Stimulated activated CD8-positive, alpha-beta memory T cell treated with anti-CD3 and anti-CD28 coated beads, Interleukin-15, amount 100 ng/mL, for 4 hours (primary cell): ENCODE measurements at places on chromosomes 6 and 20.

GRCh38 chr6:37699138-37699766 is 1.6 kb upstream of the MDGA1 start:
- DNase-seq: no peak

GRCh38 chr6:131356161-131356560 is 216.9 kb upstream of the ARG1 start:
- DNase-seq: no peak

- no peak for DNase-seq
Measured at GRCh38 chr6:13535306-13535705, 39.1 kb upstream of the SIRT5 start.

DNA sequence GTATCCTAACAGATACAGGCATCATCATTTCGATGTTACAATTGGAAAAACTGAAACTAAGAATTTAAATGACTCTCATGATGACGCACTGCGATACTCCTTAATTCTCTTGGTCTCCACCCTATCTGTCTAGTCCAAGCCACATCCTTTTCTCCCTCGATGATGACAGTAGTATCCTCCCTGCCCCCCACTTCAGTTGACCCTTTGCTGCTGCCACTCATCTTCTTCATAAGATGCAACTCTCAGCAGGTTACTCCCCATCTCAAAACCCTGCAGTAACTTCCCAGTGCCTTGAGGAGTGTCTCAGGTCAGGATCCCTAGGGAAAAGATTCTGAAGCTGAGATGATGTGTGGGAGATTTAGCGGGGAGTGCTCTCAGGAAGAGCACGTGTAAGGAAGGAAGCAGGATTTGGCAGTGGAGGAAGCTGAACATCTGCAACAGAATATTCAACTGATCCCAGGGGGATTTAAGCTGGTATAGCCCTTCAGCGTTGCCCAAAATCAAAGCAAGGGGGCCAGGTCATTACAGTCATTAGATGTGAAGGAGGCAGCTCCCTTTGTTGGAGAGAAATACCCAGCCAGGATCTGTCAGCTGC is 16.1 kb downstream of the JPH2 start:
- DNase-seq: no peak

DNA sequence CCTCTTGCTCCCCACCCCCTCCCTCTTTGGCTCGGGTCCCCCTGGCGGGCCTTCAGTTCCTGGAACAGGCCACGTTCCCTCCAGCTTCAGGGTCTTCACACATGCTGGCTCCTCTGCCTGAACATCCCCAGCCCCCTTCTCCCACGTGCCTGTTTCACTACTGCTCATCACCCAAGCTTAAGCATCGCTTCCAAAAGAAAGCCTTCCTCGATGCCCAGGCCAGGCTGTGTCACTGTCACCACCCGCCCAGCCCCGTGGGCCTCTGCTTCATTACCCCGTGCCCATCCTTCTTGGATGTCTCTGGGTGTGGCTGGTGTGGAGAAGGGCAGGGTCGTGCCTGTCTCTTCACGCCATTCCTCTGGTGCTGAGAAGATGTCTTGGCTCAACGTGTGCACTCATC is 2.8 kb downstream of the DLGAP4 start:
- no peak for DNase-seq

GRCh38 chr6:157456524-157456829 is 75.5 kb downstream of the ZDHHC14 start:
- no peak for DNase-seq

- no peak for DNase-seq
Measured at GRCh38 chr6:147639279-147639678, 130.8 kb downstream of the SAMD5 start.

DNA sequence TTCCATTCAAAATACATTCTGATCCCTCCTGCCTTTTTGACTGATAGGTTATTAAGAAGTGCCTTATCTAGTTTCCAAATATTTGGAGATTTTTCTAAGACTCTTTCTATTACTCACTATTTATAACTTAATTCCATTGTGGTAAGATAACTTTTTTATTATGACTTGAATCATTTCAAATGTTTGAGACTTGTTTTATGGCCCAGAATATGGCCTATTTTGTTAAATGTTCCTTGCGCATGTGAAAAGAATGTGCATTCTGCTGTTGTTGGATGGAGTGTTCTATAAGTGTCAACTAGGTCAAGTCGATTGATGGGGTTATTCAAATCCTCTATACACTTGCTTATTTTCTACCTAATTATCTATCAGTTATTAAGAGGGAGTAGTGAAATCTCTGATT is 13.1 kb upstream of the TCP11 start:
- no peak for DNase-seq

GRCh38 chr6:33082702-33083101 is 6.9 kb downstream of the HLA-DPB1 start:
- no peak for DNase-seq

DNA sequence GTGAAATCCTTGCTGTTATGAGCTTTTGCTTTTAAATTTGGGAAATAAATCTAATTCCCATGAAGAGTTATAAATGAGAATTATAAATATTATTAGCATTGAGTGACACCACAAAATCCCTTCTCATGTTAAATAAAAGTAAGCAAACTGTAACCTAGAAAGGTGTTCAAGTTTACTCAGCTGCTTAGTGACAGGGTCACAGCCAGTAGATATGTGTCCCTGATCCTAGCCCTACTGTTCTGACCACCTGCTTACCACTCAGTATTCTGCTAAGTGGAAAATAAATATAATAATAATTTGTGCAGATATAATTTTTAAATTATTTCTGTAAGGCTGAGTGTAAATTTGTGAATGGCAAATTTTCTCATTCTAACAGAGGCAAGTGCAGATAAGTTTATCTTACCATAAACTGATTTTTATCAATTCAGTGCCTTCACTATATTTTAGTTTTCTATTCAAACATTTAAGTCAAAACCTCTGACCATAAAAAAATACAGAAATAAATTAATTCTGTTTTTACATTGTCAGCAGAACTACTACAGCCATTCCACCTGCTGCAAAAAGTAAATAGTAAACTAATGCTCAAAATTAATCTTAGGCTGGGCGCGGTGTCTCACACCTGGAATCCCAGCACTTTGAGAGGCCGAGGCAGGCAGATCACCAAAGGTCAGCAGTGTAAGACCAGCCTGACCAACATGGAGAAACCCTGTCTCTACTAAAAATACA is 118.2 kb downstream of the TENT5A start:
- DNase-seq: no peak

GRCh38 chr6:168884646-168885086 is 369.0 kb downstream of the THBS2 start:
- DNase-seq: peak; percentile 32

DNA sequence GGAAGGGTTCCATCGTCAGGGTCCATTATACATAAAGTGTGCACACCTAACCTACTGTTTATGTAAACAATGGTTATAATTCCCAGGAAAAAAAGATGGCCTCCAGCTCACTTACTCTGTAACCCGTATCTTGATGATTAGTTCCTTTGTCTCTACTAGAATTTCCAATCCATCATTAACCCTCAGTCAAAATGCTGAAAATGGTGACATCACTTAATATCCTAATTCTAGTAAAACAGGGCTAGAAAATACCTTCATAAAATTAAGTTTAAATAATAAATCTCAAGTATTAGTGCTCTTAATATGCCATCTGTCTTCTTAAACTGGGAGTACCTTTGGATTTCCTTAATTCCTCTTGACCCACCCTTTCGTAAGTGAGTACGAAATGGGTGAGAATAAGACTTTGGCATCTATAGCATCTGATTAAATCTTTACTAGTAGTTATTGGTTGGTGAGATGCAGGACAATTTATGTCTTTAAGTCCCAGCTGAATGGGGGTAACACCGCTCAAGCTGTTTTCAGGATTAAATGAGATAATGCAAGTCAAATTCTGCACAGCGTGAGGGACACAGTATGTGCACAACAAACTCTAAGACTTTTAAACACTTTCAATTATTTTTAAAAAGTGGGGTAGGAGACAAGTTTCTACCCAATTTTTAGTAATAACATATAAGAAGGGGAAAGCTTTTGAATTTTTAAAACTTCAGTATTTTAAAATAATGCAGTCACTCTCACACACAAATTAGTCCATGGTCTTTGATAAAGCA is 1.6 kb downstream of the HMGN3 start:
- no peak for DNase-seq

GRCh38 chr6:9933677-9934076 is 481.2 kb downstream of the TFAP2A start:
- DNase-seq: no peak

DNA sequence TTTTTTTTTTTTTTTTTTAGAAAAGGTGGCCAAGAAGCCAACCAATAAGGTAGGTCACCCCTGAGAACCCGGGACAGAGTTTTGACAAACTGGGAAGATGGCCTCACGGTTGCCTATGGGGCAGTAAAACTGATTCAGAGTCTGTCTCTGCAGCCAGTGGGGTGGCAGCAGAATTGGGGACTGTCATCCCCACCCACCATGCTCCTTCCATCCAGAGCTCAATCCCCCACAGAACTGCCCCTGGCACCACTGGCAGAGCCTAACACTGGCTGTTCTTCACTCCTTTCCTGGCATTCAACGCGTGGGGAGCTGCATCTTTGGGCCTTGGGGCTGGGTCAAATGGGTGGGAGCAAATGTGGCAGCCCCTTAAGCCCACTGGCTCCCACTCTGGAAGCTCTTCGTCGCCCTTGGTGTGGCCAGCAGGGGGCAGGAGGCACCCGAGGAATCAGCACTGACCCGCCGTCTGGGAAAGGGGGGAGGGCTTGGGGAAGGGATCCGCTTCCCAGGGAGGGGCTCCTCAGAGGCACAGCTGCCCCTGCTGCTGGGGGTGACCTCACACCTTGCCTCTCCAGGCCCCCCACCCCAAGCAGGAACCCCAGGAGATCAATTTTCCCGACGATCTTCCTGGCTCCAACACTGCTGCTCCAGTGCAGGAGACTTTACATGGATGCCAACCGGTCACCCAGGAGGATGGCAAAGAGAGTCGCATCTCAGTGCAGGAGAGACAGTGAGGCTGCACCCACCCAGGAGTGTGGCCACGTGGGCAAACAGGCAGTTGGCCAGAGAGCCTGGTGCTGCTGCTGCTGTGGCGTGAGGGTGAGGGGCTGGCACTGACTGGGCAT is 10.4 kb downstream of the CD40 start:
- DNase-seq: no peak

GRCh38 chr20:58438970-58439808 is 50.2 kb downstream of the VAPB start:
- no peak for DNase-seq

GRCh38 chr6:51265426-51265825 is 446.8 kb downstream of the TFAP2B start:
- DNase-seq: no peak

- DNase-seq: no peak
Measured at GRCh38 chr6:10408457-10408856, 6.4 kb downstream of the TFAP2A start.

GRCh38 chr6:27800731-27801373 is 111.3 kb downstream of the OR2B2 start:
- DNase-seq: no peak

DNA sequence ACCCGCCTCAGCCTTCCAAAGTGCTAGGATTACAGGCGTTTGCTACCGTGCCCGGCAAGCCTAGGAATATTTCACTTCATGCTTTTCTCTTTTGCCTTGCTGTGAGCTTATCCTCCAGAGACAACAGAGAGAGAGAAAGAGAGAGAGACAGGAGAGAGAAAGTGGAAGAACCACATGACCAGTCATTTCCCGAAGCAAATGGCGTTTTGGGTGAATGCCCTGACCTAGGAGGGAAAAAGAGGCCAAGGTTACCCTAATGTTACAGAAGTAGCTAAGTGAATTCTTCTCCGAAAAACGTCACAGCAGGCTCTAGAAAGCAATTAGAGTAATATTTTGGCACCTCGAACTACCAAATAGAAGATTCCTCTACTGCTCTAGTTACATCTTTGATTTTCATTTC is 9.1 kb downstream of the SGK1 start:
- DNase-seq: no peak

- no peak for DNase-seq
Measured at GRCh38 chr20:35579196-35579595, 36.4 kb upstream of the SPAG4 start.
